ENCODE measurements at places on chromosomes 2 and 18.

DNA sequence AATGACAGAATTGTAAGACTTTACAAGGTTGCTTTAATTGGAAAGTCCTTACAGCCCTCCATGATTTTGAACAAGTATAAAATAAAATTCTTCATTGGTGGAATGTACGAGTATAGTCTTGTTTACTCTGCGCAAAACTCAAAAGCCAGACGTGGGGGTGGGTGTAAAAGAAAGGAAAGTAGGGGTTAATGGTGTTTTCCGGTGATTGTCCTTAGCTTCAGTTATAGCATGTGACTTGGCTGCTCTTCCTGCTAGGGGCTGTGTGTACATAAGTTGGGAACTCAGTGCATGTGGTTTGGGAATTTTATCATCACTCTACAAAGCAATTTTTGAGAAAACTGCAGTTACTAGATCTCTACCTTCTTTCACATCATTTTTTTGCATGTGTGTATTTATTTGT lies 82.4 kb upstream of the CAVIN2 start:
- DNase-seq: no peak

- DNase-seq: no peak
Observed at GRCh38 chr2:199588054-199588453, 130.3 kb upstream of the SATB2 start.

DNA sequence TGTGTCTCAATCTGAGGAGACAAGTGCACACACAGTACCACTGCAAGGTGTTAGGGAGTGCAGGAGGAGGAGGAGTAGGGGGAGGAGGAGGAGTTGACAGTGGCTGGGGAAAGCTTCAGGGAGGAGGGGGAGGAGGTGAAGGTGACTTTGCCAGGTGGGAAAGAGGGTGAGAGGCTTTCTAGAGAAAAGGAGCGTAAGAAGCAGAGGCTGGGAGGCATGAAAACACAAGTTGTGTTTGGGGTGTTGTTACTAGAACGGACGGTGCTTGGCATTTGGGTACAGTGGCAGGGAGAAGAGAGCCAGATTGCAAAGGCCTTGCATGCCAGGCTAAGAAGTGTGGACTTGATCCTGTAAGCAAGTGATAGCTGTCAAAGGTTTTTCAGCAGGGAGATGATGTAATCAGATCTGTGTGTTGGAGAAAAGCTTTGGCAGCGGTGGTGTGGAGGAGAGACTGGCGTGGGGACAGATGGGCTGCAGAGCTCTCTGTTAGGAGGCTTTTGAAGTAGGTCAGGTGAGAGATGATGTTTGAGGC lies 16.2 kb downstream of the TANC1 start:
- no peak for DNase-seq

DNA sequence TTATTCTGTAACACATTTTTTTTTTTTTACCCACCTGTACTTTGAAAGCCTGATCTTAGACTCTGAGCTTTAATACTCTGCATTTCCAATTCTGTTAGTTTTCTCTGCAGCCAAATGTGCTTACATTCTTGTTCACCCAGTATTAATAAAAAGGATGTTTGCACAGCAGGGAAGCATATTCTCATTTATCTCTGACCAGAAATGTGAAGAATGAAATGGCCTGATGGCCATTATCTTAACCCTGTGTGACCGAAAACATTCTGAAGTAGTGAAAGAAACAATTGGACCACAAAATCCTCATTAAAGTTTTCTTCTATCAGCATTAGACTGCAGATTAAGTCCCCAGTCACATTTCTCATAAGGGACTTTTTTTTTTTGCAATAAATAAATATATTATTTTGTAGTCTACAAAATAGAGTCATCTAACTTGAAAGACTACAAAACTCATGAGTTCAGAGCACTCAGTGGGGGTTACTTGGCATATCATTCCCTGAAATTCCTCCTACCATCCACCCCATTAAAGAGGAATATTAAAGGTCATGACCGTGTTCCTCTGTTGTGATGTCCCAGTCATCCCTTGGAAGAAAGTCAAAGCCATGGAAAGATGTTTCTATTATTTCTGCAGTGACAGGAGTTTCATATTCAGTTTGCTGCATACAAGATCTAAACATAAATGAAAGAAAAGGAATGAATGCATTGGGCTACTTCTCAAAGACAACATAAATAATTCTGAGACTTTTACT lies 364.4 kb downstream of the RND3 start:
- DNase-seq: no peak

DNA sequence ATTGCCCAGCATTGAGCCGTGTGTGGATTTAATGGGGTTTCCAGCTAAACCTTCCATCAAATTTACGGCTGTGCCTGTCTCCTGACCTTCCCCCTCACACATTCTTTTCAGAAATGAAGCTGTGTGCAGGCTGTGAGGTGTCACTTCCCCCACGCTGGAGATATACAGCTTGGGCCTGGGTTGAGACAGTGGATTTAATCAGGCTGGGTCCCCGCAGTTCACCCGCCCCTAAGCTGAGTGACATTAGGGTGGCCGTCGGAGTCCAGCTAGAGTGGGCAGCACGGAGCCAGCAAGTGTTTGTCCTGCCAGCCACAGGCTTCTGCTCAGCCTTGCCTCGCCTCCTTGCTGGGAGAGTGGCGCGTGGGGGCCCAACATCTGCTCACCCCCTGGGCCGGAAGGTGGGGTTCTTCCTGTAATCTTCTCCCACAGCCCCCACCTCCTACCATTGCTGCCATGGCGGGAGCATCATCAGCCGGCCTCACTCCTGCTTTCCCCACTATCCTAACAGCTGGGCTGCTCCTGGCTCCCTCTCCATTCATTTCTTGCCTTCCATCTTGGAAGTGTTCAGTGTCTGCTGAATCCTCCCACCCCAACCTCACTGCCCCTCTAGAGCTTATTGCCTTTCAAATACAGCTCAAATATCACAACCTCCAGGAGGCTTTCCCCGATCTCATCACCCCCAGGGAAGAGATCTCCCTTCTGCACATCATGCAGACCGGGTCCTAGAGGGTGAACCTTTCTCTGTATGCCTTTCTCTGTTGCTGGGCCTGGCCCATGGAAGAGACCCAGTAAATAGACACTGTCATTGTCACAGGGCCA lies 149.0 kb downstream of the GLI2 start:
- no peak for DNase-seq

DNA sequence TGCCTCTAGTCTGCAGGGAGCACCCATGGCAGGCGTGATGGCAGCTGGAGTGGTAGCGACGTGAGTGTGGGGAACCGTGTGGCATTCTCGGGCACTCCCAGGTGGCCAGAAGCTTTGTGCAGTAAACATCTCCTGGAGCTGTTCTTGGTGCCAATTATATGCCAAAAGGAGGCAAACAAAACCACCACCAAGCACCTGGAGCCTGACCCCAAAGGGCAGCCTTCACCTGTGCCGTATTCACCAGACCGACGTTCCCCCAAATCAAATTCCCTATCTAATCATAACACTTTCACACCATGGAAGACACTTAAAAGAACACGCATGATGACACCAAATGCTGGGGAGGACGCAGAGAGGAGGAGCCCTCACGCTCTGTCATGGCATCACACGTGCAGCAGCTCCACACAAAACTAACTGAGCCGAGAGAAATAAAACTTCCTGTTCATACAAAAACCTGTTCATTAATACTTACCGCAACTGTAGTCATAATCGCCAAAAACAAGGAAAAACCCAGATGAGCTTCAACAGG lies 123.6 kb downstream of the EIPR1 start:
- DNase-seq: no peak

DNA sequence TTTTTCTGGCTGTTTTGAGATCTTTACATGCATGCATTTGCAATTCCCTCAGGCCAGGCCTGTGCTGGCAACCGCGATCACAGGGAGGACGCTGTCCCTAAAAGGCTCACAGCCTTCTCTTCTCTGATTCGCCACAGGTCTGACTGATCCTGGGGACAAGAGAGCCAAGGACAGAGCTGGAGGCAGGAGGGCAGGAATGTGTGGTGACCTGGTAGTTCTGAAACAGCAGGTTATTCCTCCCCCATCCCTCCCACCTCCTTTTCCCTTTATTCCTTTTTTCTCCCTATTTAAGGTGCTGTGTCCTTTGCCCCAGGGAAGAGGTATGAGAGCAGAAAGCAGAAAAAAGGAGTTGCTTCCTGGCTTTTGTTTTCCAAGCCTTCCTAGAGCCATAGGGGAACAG lies 21.9 kb downstream of the TMEM177 start:
- DNase-seq: no peak

- no peak for DNase-seq
Observed at GRCh38 chr2:88227446-88227845, 57.3 kb downstream of the THNSL2 start.

DNA sequence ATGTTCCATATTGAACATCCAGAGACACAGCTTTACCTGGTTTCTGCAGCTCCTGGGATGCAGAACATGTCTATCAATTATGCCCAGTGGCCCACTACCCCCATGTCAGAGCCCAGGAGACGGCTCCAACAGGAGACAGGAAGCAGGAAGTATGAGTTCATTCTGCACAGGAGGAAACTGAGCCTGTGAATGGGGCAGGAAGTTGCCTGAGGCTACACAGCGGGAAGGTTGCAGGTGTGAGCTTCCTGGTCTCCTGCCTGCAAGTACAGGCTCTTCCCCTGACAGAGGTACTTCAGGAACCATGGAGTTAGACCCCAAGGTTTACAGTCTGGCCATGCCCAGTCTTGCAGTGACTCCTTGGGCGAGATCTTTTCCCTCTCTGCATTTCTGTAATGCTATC lies 2.8 kb upstream of the BOK start:
- no peak for DNase-seq

GRCh38 chr2:156327835-156328695 lies 4.5 kb downstream of the NR4A2 start:
- DNase-seq: no peak

- DNase-seq: no peak
Observed at GRCh38 chr2:104233591-104233990, 620.3 kb upstream of the POU3F3 start.

- no peak for DNase-seq
Observed at GRCh38 chr18:74914052-74914591, 294.8 kb downstream of the PTGR3 start.

- no peak for DNase-seq
Observed at GRCh38 chr2:134884435-134884834, 34.2 kb upstream of the CCNT2 start.

DNA sequence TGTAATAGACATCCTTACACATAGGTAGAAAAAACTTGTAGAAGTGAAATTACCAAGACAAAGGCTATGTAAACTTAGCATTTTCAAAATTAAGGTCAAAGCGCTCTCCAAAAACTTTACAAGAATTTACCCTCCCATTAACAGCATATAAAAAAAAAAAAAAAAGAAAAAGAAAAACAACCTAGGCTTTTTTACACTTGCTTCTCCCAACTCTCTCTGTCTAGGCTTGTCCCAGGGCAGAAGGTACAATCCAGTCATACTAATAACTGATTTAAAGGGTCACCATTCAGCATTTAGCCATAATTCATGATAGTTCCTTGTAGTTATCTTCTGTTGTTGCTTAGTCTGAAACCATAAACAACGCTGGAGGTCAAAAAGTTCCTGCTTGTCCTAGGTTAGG lies 130.5 kb downstream of the BCL2 start:
- no peak for DNase-seq

All from dorsolateral prefrontal cortex (tissue), 122 donors.